ENCODE measurements at places on chromosomes 5 and 9.

DNA sequence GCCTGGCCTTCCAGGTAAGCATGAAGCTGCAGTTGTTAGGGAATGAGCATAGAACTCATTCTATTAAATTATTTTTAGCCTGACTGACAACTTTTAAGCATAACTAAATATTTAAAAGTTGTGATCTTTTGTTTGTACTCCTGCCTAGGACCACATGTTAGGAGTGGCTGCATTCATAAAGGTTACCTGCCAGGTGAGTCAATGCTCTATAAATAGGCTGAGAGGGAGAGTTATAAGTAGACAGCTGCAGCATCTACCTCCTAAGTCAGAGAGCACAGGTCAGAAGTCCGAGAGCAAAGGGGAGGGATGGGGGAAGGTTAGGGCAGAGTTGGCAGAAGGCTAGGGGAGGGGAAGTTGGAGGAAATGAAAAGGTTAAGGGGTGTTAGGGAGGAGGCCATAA lies 292.4 kb upstream of the TLE4 start:
- no peak for DNase-seq

- no peak for DNase-seq
Observed at GRCh38 chr9:92180669-92181181, 65.5 kb upstream of the SPTLC1 start.

- DNase-seq: no peak
Observed at GRCh38 chr9:114652776-114653555, 4.6 kb downstream of the TEX53 start.

DNA sequence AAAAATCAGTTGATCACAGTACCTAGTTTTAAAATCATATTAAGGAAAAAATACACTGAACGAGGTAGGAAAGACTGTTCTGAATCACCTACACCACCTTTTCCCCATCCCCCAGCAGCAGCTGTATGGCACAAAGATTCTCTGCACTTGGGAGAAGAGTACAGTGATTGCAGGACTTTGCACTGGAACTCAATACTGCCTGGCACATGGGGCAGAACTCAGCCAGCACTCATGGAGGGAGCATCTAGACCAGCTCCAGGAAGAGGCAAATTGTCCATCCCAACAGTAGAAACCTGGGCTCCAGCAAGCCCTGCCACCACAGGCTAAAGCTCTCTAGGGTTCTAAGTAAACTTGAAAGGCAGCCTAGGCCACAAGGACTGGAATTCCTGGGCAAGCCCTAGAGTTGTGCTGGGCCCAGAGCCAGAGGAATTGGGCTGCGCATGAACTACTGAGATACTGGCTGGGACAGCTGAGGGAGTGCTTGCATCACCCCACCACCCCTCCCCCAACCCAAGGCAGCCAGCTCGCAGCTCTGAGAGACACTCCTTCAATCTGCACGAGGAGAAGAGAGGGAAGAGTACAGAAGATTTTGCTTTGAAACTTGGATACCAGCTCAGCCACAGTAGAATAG lies 654.4 kb upstream of the CDH6 start:
- no peak for DNase-seq

- no peak for DNase-seq
Observed at GRCh38 chr5:87190041-87190440, 77.6 kb upstream of the RASA1 start.

DNA sequence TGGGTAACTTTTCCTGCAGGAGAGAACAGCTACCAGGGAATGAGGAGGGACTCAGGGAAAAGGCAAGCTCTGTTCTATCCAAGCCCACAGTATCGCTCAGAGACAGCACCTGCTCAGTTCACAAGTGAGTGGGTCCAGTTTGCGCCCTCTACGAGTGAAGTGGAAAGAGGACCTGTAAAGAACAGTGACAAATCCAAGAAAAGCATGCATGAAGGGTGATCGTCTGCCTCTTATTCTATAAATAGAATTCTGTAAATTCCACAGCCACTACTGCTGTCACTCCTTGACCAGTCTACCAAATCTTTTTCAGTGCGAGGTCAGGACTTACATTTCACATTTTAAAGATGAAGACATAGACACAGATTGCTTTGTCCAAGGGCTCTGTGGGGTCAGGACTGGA lies 117.5 kb downstream of the ENTREP1 start:
- DNase-seq: no peak

Measured in neural crest cell (in vitro differentiated cells).